ENCODE measurements at places on chromosomes 2 and 18.

DNA sequence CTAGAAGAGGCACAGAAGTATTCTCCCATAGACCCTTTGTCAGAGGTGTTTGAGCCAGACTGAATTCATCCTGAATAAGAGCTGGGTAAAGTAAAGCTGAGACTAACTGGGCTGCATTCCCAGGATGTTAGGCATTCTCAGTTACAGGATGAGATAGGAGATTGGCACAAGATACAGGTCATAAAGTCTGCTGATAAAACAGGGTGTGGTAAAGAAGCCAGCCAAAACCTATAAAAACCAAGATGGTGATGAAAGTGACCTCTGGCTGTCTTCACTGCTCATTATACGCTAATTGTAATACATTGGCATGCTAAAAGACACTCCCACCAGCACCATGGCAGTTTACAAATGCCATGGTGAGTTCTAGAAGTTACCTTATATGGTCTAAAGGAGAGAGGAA, 364.9 kb upstream of the TMEFF2 start:
- DNase-seq: no peak

GRCh38 chr2:120893811-120894584, 158.3 kb downstream of the GLI2 start:
- no peak for DNase-seq

GRCh38 chr2:67646714-67647333, 249.7 kb downstream of the ETAA1 start:
- DNase-seq: no peak

DNA sequence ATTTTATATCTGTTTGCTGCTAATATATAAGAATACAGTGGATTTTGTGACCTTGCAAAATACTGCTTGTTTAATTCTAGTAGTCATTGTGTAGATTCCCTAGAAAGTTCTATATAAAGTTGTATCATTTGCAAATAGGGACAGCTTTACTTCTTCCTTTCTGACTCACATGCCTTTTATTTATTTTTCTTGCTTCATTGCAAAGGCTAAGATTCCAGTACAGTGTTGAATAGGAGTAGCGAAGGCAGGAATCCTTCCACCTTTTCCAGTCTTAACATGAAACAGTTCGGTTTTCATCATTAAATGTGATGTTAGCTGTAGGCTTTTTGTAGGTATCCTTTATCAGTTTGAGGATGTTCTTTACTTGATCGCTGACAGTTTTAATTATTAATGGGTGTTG, 58.1 kb downstream of the DGKD start:
- no peak for DNase-seq

- no peak for DNase-seq
These were observed 66.3 kb downstream of the SLC66A2 start for GRCh38 chr18:79884963-79885728.

DNA sequence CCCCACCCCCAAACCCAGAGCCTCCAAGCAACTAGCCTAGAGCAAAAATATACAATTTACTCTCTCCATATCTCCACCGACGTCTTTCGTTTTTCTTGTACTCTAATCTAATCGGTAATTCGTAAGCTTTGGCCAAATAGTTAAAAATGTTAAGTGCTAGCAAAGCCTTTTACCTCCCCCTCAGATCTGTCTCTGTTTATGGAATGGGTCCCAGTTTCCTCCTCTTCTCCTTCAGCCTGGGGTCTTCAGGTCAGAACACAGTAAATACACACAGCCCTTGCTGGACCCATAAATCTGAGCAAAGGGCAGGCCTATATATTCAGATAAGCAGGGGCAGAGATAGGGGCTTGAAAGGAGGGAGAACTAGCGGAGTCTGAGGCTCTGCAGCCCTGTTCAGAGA, 267.4 kb downstream of the MEIS1 start:
- no peak for DNase-seq

GRCh38 chr18:74760436-74760835, 162.8 kb downstream of the ZNF407 start:
- no peak for DNase-seq

GRCh38 chr2:17373741-17374140, 144.5 kb downstream of the RAD51AP2 start:
- no peak for DNase-seq

DNA sequence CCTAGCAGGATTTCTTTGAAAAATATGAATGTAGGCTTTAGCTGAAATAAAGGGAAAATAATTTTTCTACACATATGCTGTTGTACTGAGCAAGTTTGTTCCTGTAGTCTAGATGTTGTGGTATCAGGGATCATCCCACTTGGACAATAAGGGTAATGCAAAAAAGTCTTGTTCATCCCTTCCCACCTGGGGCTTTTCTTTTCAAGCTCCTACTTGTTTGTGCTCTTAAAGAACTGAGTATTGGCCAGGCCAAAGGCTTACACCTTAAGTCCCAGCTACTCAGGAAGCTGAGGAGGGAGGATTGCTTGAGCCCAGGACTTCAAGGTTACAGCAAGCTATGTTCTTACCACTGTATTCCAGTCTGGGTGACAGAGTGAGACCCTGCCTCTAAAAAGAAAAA, 35.5 kb downstream of the ZC3H6 start:
- no peak for DNase-seq

- DNase-seq: no peak
These were observed 190.2 kb downstream of the INHBB start for GRCh38 chr2:120536141-120536540.

DNA sequence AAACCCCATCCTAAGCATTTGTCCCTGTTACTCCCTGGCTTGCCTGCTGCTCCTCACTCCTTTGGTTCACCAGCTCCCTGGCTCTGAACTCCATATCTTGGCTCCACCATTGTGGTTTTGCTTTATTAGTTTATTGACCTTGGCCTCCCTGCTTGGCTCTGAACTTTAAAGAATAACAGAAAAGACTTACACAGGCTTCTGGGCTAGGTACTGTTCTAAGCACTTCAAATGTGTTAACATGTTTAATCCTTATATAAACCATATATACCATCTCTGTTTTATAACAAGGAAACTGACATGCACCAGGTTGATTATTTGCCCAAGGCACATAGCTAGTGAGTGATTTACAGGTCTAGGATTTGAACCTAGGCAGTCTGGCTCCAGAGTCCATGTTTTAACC, 149.7 kb upstream of the CAPN13 start:
- no peak for DNase-seq

- DNase-seq: no peak
These were observed 32.8 kb downstream of the ZNF892 start for GRCh38 chr2:95240091-95240490.

GRCh38 chr18:35717182-35717581, 135.6 kb downstream of the GALNT1 start:
- DNase-seq: no peak

DNA sequence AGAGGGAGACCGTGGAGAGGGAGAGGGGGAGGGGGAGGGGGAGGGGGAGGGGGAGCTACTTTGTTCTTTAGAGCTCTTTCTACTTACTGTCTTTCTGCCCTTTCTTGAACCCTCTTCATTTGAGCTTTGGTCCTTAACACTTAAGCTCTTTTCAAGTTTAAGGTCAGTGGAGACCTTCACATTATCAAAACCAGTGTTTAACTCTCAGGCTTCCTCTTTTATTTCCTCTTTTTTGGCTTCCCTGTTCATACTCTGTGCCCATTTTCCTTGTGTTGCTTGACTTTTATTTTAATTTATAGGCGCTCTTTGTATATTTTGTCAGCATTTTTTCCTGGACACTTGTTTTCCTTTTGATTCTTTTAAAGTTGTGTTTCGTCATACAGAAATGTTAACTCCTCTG, 37.1 kb downstream of the ACSL3 start:
- DNase-seq: no peak

DNA sequence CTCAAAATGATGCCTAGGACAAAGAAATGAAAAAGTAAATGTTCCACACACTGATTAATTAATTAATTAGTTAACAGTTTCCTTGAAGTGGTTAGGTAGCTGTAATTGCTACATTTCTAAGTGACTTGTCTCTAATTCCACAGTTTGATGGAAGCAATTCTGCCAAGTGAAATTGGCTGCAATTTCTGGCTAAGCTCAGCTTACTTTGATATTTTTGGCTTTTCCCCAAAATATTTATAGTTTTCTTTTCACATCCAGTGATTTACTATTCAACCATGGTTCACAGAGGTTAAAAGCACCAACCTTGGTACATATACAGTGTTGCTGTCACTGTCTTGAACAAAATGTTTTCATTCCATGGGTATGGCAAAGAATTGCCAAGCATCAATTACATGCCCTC, 459.5 kb upstream of the CDH20 start:
- no peak for DNase-seq

DNA sequence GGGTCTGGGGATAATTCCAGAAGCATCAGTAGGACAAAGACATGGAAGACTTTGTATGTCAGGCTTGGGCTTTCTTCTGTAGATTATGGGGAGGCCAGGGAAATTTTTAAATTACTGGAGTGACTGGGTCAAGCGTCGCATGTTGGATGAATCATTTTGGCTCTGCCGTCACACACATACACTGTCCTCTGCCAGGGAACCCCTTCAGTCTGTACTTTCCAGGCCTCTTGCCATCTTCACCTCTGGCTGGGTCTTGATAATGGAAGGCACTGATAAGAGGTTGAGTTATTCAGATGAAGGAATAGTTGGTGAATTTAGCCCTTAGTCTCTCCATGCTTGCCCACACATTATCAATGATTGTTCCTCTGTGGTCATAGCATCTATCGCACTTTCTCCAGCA, 895.1 kb upstream of the CELF4 start:
- DNase-seq: no peak

DNA sequence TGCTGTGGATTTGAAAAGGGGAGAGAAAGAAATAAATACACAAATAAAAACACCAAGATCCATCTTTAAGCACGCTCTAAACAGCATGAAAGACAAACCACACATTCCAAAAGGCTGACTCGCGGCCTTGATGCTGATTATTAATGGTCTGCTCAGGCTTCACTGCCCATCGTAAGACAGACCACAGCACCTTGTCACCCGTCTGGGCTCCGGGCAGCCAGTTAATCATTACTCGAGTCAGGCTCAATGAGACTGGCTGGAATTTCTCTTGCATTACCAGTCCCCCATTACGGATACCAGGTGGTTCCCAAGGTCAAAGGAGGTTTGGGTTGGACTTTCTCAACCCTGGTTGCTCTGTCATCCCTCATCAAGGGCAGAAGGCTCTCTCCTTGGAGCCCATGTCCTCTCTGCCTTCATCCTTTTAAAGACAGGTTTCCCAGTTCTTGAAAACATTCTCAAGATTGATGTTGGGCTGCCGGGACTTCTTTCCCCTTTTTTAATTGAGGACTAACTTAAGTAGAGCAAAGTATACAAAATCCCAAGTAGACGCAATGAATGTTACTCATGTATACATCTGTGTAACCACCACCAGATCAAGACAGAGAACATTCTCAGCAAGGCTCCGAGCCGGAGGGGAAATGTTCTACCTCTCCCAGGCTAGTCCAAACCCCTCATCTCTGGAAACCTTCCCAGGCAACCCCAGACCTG, 8.1 kb downstream of the SMAD7 start:
- no peak for DNase-seq

GRCh38 chr2:214960677-214961076, 151.2 kb upstream of the BARD1 start:
- DNase-seq: no peak

GRCh38 chr2:149400997-149401396, 70.6 kb downstream of the LYPD6 start:
- DNase-seq: no peak

- no peak for DNase-seq
These were observed 108.3 kb downstream of the DYSF start for GRCh38 chr2:71561441-71562267.

DNA sequence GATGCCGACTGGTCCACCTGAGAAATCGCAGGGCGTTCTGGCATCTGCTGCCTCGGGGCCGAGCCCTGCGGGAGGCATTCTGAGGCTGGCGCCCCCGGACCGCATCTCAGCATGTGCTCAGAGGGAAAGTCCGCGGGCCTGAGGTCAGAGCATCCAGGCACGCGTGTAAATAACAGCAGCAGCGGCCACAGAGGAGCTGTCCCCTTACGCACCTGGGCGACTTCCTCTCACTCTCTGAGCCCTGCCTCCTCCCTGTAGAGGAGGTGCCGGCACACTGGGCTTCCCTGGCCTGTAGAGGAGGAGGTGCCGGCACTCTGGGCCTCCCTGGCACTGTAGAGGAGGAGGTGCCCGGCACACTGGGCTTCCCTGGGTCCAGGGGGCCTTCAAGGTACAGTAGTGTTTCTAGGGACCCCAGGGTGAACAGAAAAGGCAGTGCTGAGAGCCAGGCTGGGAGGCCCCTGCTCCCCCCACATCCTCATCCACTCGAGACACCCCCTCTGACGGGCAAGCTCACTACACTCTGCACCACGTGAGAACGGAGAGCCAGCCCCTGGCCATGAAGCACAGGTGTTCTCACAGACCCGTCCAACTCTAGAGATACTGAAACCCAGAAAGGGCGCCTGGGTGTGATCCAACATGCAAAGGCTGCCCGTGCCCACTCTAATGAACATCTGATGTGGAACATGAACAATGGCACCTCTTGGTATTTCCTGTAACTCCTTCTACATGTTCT, 263.5 kb downstream of the HDAC4 start:
- DNase-seq: no peak

- no peak for DNase-seq
These were observed 426.7 kb upstream of the SMIM21 start for GRCh38 chr18:75854174-75854573.

GRCh38 chr2:136215908-136216472, 98.0 kb upstream of the CXCR4 start:
- DNase-seq: no peak

DNA sequence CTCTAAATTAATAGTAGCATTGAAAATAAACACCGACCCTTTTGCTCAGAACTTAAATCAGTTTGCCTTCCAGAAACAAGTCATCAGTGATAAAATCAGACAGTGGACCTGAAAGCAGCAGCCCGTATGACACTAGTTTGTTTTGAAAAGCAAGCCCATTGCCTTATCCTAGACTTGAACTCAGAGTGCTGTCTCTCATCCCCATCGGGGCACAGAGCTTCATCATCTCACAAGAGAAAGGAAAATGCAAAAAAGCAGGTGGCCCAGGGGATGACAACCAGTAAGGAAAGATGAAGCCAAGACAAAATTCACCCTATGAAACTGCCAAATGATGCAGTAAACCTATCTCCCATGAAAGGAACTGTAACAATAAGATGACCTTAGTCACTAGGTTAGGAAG, 71.2 kb downstream of the CERKL start:
- DNase-seq: no peak

GRCh38 chr2:128409326-128410034, 90.8 kb upstream of the HS6ST1 start:
- no peak for DNase-seq

- no peak for DNase-seq
These were observed 250.9 kb downstream of the PRKCE start for GRCh38 chr2:45902380-45902779.

DNA sequence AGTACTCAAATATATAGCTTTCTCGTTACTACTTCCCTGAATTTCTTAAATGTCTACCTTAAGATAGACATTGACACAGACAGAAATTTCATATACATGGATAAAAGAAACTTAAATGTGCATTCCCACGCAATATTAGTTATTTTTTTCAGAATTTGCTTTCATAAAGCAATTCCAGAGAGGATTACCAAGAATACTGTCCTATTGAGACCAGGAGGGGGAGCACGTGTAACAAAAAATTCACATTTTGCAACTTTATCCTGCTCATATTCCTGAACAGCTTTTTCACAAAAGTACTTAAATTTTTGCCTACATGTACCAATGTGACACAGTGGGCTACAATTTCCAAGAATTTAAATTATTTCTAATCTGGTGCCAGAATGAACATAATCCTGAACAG, 30.7 kb upstream of the ERCC3 start:
- DNase-seq: peak; percentile 13

- DNase-seq: no peak
These were observed 84.9 kb downstream of the TPO start for GRCh38 chr2:1498176-1498575.

GRCh38 chr2:161243312-161243711, 64.9 kb upstream of the PSMD14 start:
- no peak for DNase-seq

- DNase-seq: no peak
These were observed 129.3 kb upstream of the XIRP2 start for GRCh38 chr2:166758956-166759355.
